ENCODE measurements at places on chromosomes 5 and 9.

DNA sequence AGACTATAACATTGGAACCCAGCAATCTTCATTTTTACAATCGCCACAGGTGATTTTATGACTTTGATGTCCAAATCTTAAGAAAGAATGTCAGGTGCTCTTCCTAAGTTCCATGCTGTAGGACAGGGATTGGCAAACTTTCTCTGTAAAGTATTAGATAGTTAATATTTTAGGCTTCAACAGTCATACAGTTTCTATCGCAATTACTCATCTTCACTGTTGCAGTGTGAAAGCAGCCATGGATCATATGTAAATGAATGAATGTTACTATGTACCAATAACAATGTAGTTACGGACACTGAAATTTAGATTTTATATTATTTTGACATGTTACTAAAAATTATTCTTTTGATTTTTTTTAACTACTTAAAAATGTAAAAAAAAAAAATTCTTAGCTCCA lies 169.7 kb downstream of the DTWD2 start:
- no peak for DNase-seq

DNA sequence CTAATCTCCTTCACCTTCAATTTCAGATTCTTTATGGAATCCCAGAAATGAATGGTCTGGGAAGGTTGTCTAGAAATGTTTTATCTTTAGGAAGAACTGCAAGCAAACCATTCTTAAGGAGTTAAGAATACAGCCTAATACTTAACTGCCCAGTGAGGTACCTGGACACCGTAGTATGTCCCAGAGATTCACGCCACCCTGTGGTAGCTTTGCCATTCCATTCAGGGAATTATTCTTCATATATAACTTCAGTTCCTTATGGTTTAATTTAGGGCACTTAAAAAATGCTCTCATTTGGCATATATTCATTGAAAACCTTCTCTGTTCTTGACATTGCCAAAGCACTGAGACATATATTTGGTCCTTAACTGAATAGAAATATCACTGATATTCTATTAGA lies 49.7 kb downstream of the ACTBL2 start:
- no peak for DNase-seq

DNA sequence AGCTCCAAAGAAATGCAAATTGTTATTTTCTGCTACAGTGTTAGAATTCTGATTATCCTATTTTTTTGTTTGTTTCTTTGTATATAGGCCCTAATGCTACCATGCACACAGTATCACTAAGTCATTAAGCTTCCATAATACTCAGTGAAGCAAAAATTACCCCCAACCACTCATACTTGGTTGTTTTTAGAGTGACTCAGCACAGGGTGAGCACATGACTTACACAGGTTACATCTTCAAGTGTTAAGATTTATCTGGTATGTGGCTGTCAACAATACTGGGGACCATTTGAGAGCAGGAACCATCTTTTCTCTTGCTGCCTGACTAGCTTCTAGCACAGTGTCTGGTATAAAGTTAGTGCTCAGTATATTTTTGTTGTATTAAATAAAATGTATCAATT lies 255.8 kb upstream of the SLC24A2 start:
- DNase-seq: no peak

DNA sequence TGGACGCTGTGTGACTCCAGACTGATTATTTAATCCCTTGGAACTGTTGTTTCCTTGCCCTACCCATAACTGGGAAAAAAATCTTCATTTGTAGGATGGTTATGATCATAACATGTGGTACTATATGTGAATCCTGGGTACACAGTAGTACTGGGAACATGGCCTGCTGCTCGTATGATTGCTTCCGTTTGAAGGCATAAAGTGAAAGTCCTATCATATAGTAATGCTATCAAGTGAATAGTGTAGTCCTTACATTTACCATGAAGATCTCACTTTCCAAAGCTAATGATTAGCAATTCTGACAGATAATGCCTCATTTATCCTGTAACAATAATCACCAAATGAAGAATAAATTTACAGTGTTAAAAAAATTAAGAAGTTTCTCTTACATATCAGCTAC lies 53.2 kb downstream of the MEF2C start:
- no peak for DNase-seq

- DNase-seq: no peak
These were observed 24.7 kb upstream of the TJP2 start for GRCh38 chr9:69149321-69149807.

DNA sequence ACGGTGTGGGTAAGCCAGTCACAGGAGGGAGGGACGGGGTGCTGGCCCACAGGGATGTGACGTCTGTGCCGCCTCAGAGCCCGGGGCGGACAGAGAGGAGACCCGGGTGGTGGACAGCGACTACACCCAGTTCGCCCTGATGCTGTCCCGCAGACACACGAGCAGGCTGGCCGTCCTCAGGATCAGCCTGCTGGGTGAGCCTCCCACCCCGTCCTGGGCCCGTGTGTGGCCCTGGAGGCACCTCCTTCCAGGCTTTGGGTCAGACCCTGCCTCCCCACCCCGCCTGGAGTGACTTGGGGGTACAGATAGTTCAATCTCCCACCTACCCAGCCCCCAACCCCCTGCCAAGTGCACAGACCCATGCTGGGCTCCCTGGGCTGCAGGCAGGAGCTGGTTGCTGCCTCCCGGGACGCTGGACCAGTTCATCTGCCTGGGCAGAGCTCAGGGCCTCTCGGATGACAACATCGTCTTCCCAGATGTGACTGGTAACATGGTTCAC lies 1.7 kb downstream of the LCN12 start:
- DNase-seq: no peak

DNA sequence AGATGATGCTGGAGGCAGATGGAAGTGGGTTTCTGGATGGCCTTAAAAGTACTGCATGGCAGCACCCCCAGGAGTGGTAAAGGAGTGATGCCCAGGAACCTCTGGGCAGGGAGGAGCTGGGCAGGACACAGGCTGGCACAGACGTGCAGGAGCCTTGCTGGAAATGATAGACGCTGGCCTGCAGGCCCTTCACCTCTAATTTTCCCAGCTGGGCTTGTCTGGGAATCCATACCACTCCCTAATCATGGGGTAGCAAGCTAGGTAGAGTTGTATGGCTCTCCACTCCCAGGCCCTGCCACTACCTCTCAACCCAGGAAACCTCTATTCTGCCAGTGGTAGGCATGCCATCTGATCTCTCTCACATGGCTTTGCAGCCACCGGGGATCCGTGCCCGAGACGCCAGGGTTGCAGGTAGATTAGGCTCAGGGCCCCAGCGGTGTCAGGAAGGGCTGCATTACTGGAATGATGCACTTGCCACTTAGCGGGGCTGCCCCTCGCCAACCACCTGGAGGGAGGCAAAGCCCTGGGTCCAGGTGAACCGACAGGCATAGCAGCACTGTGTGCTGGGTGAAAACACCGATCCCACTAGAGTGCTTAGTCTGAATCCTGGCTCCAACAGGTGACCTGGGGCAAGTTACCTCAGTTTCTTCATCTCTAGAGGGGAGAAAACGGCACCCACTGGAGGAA lies 79.6 kb upstream of the SLC25A51 start:
- DNase-seq: no peak

DNA sequence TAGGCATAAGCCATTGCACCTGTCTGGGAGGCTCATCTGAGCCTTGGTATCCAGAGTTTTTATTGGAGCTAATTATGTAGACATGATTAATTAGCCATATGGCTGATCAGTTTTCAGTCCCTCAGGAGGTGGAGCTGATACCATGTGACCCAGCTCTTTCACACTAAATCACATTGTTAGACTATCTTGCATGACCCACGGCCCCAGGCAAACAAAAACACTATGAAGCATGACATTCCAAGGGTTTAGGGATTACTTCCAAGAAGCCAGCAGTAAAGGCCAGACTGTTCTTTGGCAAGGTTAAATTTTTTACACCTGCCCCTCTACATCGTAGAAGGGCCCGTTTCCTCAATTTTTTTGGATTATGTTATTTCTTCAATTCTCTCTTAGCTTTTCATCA lies 5.0 kb upstream of the C5orf24 start:
- no peak for DNase-seq

GRCh38 chr9:84827216-84827765 lies 157.8 kb downstream of the NTRK2 start:
- no peak for DNase-seq

DNA sequence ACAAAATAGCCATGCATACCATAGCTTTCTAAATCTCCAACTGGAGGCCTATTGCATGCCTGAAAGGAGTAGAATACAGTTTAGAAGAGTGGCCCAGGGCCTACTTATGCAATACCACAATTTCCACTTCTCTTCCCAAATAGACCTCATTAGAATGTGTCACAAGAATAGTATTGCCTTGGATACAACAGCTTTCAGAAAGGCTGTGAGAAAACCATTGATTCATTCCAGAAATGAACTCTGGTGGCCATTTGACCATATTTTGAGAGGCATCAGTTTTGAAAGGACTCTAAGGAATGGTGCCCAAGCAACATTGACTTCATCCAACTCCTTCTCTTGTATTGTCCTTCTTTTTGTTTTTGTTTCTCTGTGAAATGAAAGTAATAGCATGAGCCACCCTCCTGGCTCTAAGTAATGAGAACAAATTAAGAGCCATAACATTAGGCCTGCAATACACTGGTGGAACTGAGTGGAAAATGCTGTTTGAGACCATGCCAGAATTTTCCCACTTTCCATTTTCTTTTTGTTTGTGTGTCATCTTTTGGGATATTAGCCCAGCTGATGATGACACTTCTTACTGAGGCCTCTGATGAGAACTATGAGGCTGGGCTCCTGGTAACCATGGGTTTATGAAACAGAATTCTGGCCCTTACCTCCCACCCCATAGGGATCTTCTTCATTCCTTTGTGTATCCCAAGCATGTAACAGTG lies 90.2 kb downstream of the TMEM174 start:
- no peak for DNase-seq

DNA sequence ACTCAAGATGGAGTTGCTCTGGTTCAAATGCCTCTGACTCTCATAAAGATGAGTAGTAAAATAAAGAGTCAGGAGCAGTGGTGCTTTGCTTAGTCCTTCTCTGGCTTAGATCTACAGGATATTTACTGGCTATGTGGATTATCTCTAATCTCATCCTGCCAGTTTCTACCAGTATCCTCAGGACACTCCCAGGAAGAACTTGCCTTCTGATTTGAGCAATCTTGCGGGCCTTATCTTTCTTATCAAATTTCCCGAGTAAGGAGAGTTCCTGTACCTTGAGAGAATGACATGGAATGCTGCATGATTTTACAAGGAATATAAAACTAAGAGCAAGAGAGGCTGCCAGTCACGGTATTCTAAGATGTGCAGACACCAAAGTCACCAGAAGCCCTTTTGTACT lies 364.0 kb downstream of the ARHGEF28 start:
- DNase-seq: no peak

DNA sequence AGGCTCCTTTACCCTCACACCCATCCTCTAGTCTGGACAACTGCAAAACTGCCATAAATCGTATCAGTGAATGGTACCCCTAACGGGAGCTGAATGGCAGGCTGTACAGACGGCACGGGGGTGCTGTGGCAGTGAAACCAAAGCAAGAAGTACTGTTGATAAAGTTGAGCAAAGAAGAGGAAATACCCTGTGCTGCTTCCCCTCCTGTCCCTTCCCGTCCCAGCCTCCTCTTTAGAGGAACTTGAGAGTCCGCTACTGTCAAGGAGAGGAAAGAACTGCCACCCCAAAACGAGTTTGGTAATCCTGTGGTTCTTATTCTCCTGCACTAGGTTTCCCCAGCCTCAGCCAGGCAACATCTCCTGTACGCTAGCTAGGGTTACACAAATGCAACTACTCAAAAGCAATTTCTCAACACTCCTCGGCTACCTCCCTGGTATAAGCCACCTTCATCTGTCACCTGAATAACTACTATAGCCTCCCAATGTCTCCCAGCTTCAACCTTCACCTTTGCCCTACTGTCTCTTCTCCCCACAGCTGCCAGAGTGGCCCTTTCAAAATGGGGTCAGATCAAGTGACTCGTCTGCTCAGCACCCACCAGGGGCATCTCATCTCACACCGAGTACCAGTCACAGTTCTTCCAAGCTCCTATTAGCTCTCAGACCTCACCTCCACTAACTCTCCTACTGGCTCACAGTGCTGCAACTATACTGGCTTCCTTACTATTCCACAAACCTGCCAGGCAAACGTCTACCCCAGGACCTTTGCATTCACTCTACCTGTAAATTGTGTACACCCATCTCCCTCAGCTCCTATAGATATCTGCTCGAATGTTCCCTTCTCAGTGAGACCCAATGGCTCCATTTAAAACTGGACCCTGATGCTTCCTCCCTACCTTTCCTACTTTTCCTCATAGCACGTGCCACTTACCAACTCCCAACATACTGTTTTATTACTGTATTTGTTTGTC lies 4.1 kb downstream of the GLRX start:
- DNase-seq: no peak

DNA sequence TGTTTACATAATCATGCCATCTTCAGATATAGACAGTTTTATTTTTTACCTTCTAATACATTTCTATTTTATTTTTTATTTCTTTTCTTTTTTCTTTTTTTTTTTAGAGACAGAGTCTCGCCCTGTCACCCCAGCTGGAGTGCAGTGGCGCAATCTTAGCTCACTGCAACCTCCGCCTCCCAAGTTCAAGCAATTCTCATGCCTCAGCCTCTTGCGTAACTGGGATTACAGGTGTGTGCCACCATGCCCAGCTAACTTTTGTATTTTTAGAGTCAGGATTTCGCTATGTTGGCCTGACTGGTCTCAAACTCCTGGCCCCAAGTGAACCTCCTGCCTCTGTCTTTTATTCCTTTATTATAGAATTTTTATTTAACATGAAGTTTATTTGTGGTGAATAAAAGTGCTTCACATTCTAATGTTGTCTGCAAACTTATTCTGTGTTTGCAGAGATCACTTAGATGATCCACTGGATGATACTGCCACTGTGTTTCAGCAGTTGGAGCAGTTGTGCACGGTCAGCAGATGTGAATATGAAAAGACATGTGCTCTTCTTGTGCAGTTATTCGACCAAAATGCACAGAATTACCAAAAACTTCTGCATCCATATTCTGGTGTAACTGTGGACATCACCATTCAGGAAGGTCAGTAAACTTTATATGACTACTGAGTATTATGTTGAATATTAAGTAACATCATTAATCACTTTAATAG lies 62.2 kb downstream of the RANBP17 start:
- no peak for DNase-seq

- DNase-seq: no peak
These were observed 1189.4 kb downstream of the EFNA5 start for GRCh38 chr5:106481374-106481773.

DNA sequence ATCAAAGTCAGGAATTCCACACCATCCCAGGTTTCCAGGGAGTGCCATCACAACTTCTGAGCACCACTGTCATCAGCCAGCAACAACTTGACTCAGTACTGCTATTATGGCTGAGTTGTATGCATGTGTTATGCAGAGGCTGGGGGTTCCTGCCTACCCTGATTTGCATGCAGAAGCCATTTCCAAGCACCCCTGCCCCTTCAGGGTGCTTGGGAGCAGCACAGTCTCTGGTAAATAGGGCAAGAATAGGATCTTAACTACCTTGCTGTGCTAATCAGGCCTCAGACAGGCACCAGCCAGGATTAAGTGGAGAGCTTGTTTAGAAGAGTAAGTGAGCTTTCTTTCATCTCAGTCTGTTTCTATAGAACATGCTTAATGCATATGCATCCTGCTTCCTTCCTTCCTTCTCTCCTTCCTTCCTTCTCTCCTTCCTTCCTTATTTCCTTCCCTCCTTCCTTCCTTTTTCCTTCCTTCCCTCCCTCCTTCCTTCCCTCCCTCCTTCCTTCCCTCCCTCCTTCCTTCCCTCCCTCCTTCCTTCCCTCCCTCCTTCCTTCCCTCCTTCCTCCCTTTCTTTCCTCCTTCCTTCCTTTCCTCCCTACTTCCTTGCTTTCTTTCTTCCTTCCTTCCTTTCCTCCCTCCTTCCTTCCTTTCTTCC lies 175.7 kb downstream of the FRMD3 start:
- DNase-seq: no peak
